ENCODE measurements at places on chromosomes 5 and 9.

DNA sequence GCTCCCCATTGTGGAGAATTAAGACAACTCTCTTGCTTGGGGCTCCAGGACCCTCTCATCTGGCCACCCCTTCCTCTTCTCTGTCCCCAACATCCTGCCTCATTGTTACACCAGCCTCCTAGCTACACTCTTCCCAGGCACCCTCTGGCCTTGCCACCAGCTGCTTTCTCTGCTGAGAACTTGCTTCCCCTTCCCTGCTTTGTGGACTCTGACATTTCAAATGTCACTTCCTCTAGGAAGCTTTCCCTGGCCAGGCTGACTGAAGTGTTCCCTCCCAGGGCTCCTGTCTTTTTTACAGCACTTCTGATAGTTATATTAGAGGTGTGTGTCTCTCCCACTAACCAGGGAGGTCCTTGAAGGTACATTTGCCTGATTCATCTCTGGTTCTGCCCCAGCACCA is 194.0 kb upstream of the KLF4 start:
- DNase-seq = no peak

DNA sequence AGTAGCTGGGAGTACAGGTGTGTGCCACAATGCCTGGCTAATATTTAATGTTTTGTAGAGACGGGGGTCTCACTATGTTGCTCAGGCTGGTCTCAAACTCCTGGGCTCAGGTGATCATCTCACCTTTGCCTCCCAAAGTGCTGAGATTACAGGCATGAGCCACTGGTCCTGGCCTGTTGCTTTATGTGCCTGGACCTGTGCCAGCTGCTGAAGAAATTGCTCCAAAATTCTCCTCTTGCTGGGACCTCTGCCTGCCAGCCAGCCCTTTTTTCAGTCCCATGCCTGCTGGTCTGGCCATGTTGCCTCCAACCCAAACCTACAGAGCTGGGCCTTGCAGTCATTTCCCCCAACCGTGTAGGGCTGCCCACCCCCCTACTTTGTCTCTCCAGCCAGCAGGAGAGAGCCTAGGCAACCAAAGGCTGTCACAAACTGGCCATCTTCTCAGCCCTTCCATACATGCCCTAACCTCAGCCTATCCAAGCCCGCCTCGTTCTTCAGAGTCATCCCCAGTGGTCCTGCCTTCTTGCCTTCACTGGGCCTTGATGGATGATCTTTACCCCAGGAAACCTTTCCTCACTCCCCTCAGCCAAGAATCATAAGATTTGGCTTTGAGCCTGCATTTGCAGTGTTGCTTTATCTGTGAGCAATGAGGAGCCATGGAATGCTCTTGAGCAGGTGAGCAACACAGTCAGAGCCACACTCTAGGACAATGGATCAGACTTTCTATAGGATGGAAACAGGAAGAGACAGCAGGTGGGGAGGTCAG is 27.4 kb upstream of the SYNPO start:
- no peak for DNase-seq

DNA sequence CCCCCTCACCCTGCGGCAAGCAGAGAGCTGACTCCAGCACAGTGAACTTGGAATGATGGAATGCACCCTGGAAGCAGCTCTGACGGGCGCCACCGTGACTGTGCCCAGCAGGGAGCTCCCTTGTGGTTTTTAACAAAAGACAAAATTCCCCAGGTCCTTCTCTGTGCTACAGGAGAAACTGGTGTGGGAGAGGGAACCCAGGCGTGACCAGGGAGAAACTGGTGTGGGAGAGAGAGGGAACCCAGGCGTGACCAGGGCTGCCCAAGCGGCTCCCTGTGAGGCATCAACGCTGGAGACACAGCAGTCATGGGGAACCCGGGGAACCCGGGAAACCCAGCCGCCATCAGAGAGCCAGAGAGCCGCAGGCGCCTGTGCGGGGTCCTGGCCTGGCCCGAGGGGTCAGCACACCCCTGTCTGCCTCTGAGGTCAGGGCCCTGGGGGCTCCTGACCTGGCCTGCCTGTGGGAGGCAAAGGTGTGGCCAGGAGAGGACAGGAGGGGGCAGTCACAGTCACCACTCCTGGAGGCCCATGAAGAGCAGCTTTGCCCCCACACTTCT is 3.1 kb upstream of the AHRR start:
- DNase-seq = no peak

GRCh38 chr5:146336197-146336596 is 2.4 kb upstream of the POU4F3 start:
- DNase-seq = no peak

DNA sequence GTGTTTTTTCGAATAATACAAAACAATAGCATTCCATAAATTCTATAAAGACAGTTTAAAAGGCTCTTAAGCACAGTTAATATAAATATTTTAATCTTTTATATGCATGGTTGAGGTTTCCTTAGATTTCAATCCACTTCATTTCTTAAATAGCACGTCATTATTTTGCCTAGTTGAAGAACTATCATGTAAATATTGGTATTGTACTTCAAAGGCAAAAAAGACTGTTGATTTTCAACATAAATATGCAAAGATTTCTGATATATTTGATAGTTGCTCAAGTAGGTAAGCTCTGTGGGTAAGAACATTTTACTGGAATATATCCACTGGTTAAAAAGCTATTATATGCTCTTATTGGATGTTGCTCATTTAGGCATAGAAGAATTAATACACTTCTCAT is 458.6 kb downstream of the NR2F1-AS1 start:
- no peak for DNase-seq

GRCh38 chr5:35365758-35366157 is 135.5 kb upstream of the PRLR start:
- no peak for DNase-seq

GRCh38 chr9:38162332-38163211 is 93.5 kb upstream of the SHB start:
- DNase-seq = no peak

DNA sequence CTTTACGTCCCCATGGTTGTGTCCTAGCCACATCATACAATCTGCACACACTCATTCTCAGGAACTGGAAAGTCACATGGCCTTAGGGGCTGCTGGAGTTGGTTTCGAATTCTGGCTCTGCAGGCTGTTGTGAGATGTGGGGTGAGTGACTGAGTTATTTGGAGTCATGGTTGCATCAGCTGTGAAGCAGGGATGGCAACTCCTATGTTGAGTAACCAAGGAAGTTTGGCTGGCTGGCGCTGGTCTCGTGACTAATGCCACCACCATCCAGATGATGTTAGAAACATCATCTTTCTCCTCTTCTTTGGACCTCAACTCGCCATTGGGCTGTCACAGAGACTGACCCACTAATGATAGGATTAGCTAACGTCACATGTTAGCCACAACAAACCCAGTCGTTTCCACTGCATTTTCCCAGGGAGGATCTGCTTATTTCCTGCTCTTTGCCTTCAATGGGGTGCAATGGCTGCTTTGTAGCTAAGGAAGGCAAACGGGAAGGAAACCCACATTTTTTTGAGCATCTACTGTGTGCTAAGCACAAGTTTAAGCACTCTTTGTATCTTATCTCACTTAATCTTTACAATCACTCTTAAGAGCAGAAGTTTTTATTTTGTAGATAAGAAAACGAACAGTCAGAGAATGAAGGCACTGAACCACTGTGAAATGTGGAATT is 78.1 kb upstream of the UBTD2 start:
- DNase-seq = no peak

- DNase-seq = no peak
Observed at GRCh38 chr9:120735415-120736126, 21.3 kb upstream of the MEGF9 start.

DNA sequence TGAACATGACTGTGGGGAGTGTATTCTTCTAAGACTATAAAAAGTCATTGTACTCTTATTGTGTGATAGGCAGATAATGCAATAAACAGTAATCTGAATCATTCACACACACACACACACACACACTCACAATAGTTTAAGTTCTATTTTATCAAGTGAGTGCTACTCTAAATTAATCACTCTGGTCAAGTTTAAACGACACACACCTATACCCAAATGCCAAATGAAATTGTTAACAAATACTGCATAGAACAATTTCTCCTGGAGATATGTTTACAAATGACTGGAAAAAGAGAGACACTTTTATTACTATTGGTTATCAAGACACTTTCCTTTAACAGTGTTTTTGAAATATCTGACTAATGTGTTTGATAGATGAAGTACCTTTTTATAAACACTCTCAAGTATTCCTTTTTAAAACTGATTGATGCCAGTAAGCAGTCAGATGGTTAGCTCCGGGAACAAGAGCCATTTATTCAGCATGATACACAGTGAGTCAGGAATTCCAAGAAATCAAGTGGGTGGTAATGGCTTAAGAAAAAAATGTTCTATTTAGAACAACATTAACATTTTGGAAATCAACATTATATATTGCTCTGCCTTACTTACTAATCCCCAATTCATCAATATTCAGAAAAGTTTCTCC is 521.6 kb upstream of the ST8SIA4 start:
- no peak for DNase-seq
